Fibroblast of skin of back (primary cell): ENCODE measurements at places on chromosomes 1 and 21.

DNA sequence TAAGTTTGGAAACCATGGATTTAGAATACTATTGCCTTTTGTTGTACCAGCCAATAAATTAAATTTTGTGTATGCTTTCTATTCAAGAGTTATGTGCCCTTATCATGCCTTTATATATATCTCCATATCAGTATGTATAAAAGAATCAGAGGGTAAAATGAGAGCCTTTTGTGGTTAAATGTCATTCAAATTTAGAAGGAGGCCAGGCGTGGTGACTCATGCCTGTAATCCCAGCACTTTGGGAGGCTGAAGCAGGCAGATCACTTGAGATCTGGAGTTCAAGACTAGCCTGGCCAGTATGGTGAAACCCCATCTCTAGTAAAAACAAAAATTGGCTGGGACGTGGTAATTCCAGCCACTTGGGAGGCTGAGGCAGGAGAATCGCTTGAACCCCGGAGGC lies 88.9 kb downstream of the XPR1 start:
- DNase-seq, result peak; percentile 15

GRCh38 chr21:42545317-42545716 lies 31.7 kb downstream of the SLC37A1 start:
- DNase-seq, result no peak

DNA sequence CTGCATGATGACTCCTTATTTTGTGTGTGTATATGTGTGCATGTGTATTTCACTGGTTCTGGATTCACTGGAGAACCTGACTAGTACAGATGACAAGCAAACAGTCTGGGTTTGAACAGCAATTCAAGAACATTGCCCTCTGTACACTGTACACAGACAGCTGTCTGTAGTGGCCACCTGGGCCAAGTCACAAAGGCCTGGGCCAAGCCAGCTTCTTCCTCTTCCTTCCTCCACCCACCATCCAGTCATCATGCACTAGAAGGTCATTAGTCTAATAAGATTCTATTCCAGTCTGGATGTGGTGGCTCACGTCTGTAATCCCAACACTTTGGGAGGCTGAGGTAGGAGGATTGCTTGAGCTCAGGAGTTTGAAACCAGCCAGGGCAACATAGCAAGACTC lies 155.9 kb downstream of the ELAVL4 start:
- DNase-seq, result no peak

DNA sequence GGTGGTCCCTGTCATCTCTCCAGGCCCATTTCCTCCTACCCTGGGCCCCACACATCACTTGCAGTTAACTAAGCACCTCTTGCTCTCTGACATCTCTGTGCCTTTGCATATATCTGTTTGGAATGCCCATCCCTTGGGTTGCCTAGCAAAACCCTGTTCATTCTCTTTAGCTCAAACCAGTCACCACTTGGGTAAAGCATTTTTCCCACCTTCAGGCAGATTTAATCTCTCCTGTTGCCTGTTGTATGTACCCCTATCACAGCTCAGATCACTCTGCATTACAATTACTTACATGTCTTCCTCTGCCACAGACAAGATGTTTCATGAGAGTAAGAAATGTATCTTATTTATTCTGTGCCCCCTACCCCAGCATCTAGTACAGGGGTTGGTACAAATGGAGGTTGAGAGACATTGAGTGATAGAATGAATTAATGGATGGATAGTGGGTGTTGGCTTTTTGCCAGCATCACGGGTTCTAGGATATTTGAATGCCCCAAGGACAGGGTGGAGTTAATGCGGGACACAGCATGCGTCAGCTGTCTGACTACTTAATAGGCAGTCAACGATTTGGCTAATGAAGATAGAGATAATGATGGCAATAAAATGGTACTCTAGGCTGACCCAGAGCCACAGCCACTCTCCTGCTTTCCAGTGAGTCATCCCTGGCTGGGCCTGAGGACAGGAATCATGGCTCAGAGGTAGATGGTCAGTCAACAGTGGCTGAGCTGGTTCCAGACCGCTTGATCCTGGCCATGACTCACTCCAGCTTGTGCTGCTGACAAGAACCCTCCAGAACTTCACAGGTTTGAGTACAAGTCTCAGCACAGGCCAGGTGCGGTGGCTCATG lies 6.5 kb downstream of the NR0B2 start:
- DNase-seq, result peak; percentile 12

DNA sequence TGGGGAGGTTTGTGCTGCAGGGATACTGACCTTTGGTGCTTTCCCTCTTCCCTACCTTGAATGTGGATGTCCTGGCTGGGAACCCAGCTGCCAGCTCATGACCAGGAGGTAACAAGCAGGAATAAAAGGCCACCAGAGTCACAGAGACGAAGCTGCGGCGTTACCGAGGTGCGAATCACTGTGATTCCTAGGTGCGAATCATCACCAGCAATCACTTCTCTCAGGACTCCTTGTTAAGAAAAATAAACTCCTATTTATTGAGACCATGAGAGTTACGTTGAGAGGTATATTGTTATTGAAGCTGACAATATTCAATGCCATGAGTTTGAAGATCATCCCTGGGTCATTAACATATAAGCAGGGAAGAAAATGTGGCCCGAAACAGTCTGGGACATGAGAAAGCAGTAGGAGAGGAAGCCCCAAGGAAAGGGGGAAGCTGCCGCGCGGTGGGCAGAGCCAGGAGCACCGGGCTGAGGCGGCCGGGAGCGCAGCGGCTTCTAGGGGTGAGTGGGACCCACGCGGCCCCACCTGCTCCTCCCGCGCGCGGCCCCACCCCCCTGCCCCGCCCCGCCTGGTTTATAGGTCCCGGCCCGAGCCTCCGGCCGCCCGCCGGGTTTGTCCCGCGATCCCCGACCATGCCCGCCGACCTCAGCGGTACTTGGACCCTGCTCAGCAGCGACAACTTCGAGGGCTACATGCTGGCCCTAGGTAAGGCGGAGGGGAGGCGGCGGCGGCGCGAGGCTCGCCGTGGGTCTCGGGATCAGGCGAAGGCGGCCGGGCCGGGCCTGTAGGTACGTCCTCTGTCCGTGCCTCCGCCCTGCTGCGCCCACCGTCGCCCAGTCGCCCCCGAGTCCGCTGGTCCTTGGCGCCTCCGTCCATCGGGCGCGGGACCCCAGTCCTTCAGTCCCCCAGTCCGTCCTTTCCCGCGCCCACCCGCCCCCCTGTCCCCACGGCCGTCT lies at the start of gene RBP7:
Gene RBP7, plus strand, starts transcription at position 605 of the 959 bp plus-strand sequence. Its CDS starts 31 bp downstream, at position 636.
- no peak for DNase-seq

DNA sequence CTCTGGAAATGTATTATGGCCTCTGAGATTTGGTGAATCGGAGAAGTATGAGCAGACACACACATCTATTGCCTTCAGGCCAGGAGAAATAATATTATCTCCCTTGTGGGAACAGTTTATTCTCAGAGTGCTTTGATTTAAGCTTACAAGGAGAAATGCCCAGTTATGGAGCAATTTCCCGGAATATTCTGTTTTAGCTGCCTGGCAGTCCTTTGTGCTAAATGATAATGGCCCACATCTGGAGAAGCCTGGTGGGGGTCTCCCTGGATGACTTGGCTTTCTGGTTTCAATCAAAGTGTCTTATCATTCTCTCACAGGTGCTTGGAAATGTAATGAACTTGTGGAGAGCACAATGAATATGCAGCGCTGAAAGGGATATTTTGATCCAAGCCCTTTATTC lies 389.6 kb upstream of the USP24 start:
- no peak for DNase-seq

- DNase-seq, result no peak
These were observed 124.2 kb downstream of the LIPI start for GRCh38 chr21:14086553-14086952.

- DNase-seq, result no peak
These were observed 22.4 kb downstream of the ARHGEF19 start for GRCh38 chr1:16189921-16190621.

DNA sequence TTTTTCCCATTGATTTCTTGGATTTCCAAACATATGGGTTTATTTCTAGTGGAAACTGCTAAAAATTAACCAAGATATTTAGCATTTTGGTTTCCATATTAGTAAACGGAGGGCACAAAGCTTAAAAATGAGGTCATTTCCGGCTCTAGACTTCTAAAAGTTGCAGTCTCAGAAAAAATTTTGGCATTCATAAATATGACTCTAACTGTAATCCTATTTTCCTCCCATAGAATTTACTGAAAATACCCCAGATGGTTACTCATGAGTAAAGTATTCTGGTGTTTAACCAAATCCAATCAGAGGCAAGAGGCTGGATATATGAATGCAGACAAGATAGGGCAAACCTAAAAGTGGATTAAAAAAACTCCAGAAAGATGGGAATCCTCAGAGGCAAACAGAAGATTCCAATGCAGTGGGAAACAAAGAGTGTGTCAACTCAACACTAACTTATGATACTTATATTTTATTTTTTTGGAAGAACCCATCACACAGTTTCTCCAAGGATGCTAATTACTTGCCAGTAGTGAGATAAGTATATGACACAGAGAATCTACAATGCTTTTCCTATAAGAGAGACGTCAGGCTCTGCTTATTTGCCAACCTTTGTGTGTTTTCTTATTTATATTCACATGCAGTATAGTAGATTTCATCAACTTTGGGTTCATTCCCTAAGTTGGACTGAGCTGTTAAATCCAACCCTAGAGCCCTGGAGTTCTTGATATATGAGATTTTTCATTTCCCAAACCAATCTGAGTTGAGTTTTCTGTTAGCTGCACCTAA lies 90.1 kb upstream of the BCL10 start:
- DNase-seq, result peak; percentile 96

DNA sequence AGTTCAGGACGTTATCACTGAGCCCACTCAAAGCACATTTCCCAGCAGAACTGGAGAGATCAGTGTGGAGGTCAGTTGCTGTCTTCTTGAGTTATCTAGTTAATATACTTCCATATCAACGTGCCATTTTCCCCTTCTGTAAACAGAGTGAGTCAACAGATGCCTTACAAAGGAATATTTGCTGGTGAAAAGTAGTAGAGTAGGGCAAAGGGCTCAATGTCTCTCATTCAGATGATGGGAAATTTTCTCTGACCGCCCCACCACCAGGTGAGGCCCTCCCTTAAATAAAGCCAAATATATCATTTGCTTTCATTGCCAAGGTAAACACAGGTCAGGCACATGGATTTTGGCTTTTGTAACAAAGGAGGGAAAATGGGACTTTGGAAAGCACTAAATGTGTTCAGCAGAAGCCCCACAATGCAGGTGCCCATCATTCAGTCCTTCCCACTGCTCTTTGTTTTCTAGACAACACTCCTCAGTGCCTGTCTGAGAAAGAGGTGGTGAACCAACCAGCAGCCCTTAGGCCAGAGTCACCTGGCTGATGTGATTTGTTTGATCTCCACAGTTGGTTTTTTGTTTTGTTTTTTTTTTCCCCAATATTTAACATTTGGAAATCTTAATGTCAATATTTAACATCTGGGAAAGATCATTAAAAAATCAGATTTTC lies 40.5 kb upstream of the SAMD13 start:
- DNase-seq, result no peak
